Activated CD4-positive, alpha-beta T cell treated with anti-CD3 and anti-CD28 coated beads, Interleukin-2, amount 50 U/mL, for 24 hours (primary cell): ENCODE measurements at places on chromosomes 5 and 9.

GRCh38 chr9:118891213-118891612 is 478.0 kb downstream of the BRINP1 start:
- DNase-seq = no peak

DNA sequence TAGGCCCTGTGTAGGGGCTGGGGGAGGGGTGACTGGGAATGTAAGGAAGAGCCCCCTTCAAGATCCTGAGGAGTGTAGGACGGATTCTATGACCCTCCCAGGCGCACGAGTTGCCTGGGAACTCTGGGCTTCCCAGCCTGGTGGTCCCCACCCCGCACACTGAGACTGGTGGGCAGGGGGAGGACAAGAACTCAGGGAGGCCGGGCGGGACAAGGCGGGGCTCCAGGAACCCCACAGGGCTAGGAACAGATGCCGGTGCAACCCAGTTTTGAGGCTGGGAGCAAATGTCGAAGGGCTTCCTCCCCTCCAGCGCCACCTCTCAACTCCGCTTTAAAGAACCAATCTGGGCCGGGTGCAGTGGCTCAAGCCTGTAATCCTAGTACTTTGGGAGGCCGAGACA is 1.3 kb upstream of the VDAC1 start:
- DNase-seq = no peak

DNA sequence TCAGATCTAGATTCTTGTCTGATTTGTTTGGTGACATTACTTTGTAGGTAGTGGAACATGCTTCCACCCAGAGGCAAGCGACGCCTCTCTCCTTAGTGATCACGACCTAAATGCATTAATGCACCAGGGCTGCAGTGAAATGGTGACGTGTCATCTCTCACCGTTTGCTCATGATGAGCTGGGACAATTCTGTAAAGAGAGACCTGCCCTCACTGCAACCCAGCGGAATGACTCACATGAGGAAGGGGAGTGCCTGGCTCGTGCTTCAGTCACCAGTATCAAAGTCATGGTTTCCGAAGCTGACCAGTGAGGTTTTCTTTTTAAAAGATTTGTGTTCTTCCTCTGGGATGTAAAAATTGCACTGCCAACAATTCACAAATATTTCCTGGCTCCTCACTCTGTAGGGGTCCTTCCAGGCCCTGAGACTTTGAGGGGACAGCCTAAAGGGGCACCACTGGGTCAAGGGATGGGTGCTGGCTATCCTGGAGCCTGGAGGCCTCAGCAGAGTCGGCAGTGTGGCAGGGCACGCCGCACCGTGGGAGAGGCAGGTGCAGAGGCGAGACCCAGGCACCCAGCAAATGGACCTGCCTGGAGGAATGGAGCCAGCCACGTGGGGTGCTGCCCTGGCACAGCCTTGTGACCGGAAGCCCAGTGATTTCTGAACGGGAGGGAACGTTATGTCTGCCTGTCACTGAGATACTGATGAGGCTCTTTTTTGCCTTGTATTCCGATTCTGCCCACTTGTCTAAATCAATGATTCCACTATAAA is 17.3 kb downstream of the QSOX2 start:
- no peak for DNase-seq

DNA sequence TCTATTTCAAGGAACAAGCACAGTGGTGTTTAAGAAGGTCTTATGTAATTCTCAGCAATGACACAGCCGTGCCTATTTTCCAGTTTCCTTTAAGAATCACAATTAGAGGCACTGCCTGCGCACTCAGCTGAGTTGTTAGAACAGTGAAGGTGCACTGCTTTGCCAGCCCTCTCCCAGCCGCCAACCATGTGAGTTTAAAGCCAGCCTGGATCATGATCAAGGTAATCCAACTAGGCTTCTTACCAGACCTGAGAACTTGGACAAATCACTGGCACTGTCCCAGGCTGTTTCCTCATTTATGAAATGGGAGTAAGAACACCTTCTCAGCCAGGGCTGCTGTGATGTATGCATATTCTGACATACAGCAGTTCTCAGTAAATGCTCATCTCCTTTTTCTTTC is 99.6 kb downstream of the ASTN2 start:
- DNase-seq = no peak

DNA sequence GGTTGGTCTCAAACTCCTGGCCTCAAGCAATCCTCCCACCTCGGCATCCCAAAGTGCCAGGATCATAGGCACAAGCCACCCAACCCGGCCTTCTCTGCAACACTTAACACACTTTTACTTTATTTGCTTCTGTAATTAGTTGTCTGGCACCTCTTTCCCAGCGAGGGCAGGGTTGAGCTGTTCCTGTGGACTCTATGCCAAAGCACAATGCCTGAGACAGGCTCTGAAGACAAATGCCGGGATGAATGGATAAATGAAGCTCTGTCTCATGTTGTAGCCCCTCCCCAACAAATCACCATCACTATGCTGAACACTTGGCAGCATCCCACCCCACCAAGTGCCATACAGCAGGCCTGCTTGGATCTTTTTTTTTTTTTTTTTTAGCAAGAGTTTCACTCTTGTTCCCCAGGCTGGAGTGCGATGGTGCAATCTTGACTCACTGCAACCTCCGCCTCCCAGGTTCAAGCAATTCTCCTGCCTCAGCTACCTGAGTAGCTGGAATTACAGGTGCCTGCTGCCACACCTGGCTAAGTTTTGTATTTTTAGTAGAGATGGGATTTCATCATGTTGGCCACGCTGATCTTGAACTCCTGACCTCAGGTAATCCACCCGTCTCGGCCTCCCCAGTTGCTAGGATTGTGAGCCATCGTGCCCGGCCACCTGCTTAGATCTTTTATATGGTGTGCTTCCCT is 21.3 kb downstream of the GPX3 start:
- DNase-seq = no peak

DNA sequence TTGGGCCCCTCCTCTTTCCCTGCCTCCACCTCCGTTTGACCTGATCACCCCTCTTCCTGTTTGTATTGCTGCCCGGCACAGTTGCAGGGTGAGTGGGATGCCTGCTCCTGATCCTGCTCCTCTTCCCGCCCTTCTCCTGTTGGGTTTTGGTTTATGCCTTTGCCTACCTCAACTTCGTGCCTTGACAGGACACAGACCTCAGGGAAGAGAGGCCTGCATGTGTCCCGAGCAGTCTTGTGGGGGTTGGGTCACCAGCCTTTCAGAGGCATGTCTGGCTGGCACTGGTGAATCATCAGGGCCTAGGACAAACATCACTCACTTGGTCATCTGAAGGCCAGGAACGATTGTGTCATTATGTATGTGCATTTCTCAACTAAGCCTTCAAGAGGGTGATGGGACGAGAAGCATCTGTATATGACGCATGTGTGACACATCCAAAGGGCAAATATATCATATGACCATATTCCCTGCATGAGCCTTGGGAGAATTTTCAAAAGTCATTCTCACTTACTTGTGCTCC is 56.9 kb downstream of the NPR3 start:
- no peak for DNase-seq

DNA sequence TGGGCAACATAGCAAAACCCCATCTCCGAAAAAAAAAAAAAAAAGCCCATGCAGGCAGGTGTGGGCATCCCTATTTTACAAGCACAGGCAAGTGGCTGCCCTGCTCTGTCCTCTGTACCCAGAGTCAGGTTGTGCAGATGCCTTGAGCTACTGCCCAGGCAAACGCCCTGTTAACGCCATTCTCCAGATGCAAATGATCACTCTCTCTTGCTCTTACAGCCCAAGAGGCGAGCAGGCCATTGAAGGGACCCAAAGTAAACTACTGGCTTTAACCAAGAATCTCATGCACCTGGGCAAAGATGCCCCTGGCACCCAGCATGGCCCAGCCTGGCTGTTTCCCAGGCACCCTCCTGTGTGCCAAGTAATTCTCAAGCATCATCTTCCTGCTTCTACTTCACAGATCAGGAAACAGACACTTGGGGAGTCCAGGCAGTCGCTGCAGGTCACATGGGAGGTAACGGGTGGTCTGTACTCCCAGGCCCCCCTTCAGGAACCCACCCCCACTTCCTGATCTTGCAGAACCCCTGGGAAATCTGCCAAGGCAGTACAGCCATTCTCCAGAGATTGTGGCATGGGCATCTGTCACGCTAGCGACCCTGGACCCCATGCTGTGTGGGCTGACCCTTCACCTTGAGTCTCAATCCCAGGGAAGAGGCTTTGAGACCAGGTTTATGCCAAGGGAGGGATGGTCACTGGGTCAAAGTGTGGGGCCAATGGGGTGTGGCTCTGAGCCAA is 14.2 kb downstream of the EEIG1 start:
- DNase-seq = no peak

DNA sequence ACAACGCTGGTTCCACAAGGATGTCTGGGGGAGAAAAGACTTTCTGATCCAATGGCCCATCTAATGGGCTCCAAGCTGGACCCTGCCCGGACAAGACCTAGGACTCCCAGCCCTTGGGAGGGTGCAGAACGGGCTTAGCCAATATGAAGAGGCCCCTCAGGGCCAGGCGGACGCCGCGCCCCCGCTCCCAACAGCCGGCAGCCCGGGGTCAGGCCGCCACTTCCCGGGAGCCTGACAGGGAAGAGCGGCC is 493 bp downstream of the P4HA2 start:
- DNase-seq = no peak

DNA sequence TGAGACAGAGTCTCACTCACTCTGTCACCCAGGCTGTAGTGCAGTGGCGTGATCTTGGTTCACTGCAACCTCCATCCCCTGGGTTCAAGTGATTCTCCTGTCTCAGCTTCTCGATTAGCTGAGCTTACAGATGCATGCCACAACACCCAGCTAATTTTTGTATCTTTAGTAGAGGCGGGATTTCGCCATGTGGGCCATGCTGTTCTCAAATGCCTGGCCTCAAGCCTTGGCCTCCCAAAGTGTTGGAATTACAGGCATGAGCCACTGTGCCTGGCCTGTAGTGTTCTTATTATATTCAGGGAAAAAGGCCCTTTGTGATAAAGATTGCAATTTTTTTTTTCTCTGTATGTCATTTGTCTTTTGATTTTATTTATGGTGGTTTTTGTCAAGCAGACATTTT is 24.0 kb upstream of the MCCC2 start:
- no peak for DNase-seq

DNA sequence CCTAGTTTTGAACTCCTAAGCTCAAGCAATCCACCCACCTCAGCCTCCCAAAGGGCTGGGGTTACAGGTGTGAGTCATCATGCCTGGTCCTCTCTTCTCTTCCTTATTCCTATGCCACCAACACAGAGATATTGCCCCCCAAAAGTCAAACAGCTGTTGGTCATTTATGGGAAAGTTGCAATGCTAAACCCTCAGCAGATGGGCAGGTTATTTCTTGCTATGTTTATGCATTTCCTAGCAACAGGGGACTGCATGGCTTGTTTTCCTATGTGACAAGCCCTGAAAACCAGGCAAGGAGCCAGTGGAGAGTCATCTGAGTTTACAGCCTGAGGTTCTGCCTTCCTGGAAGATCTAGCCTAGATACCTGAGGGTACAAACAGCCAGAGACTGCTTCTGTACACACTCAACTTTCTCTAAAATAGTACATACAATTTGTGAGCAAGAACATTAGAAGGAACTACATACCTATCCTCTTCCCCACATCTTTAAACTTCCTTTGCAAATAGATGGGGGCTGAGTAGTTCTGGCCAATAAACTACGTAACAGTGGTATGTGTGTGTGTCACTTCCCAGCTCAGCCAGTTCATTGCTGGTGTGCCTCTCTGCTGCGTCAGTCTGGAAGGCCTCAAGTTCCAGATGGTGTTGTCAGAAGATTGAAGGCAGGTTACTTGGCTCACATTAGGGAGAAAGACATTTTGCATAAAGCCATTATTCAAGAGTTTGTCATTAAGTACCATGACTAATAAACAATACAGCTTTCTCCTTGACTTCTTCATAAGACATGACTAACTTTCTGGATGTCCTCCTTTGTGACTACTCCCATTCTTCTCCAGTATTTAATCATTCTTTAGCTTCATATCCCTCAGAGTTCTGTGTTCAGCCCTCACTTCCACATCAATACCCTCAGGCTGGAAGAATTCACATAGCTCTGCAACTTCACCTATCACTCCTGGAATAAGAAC is 65.3 kb downstream of the CSNK1A1 start:
- no peak for DNase-seq

GRCh38 chr5:140481758-140482157 is 65.7 kb upstream of the EIF4EBP3 start:
- DNase-seq = no peak

- no peak for DNase-seq
Observed at GRCh38 chr9:78592811-78593210, 295.9 kb downstream of the PSAT1 start.

- no peak for DNase-seq
Observed at GRCh38 chr9:32704343-32704742, 68.9 kb upstream of the TAF1L start.

GRCh38 chr9:71929791-71930440 is 18.5 kb downstream of the C9orf85 start:
- DNase-seq = no peak

DNA sequence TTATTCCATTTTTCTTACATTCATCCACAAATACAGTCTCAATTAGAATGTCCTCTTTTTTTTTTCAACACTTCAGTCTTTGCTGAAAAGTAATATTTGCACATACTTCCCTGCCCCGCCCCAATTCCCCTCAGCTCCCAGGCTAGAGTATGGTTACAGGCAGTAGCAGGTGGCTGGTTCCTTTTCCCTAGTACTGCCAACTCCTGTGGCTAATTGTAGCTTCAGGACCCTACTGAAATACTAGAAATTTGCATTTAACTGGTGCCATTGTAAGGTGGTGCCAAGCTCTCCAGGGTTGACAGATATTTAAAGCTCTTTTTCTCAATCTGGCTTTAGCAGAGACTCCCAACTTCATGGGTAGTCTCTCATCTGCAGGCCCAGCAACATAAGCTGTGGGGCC is 80.3 kb downstream of the FAM81B start:
- no peak for DNase-seq

- DNase-seq = no peak
Observed at GRCh38 chr5:58259685-58260152, 200.2 kb downstream of the PLK2 start.

- DNase-seq = no peak
Observed at GRCh38 chr5:156178117-156178516, 148.8 kb upstream of the SGCD start.

DNA sequence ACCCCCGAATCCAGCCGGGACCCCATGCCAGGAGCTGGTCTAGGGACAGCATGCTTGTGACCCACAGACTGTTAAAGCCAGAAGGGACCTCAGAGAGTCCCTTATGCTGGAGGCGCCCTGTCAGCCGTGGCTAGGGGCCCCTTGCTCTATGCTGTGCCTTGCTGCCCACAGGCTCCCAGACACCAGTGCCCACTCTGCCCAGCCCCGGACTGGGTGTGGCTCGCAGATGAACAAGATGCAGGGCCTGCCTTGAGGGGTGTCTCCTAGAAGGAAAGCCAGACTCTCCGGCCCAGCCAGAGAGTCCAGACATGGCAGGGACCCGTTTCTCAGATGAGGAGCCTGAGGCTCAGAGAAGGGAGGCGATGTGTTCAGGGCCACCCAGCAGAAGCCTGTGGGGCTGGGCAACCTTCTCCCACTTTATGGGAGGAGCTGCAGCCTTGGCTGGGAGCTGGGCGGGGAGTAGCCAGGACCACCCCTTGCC is 85.7 kb downstream of the LMX1B start:
- DNase-seq = no peak

DNA sequence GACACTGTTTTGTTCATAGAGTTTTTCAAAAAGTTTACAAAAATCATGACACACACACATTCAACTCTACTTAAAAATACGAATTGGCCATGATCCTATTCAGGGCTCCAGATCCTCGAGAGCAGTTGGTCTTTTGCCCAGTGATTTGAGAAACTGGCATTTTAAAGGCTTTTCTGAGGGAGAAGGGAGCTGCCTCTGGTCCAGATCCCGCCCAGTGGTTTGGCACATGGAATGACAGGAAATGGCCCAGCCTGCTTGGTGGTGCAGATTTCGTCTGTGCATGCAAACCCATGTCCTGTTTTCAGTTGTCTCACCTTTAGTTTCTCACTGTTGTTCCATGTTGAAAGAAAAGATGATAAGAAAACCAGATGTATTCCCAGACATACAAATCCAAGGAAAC is 3.6 kb downstream of the CAMK4 start:
- no peak for DNase-seq
